ENCODE measurements at places on chromosomes 1 and 21.

DNA sequence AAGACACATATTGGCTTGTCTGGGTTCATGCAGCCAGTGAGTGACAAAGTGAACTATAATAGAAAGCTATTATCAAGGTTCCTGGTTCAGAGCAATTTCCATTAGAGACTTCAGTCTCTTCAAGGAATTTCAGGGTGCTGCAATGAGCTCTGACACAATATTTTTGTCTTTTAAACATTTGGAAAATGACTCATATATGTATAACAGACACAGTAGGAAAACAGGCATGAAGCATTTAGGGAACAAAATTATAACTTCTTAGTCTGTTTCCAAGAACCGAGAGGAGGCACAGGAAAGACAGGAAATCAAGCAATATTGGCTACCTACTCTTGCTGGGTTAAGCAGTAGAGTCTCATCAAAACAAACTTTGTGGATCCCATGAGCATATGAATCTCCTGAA is 170.4 kb downstream of the PTPRC start:
- no peak for DNase-seq

GRCh38 chr1:228445843-228446650 is 29.4 kb upstream of the TRIM17 start:
- no peak for DNase-seq

GRCh38 chr1:3323021-3323795 is 131.3 kb upstream of the ARHGEF16 start:
- DNase-seq, result no peak

- no peak for DNase-seq
Measured at GRCh38 chr1:224251741-224252146, 68.7 kb downstream of the DEGS1 start.

GRCh38 chr1:58248791-58249190 is 297.7 kb downstream of the OMA1 start:
- no peak for DNase-seq

- no peak for DNase-seq
Measured at GRCh38 chr1:164805399-164805798, 246.4 kb downstream of the PBX1 start.

DNA sequence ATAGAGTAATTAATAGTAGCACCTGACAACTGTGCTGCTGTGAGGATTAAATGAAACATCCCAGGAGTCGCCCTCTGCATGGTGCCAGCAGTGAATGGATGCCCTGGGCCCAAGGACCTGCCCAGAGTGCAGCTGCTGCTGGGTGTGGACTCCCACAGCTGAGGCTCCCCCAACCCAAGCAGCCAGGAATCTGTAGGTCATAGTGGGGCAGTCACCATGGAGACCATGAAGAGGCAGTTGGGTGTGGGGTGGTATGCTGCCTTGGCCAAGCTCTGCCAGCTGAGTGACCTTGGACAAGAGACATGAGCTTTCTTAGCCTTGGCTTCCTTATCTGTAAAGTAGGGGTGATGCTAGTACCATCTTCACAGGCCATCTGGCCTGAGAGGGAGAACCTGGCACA is 9.4 kb downstream of the OLIG2 start:
- DNase-seq, result no peak

GRCh38 chr1:68958958-68959357 is 462.1 kb upstream of the DEPDC1 start:
- no peak for DNase-seq

GRCh38 chr1:67077593-67077992 is 23.6 kb upstream of the SLC35D1 start:
- no peak for DNase-seq

- no peak for DNase-seq
Measured at GRCh38 chr1:57013522-57013921, 47.7 kb upstream of the C8B start.

DNA sequence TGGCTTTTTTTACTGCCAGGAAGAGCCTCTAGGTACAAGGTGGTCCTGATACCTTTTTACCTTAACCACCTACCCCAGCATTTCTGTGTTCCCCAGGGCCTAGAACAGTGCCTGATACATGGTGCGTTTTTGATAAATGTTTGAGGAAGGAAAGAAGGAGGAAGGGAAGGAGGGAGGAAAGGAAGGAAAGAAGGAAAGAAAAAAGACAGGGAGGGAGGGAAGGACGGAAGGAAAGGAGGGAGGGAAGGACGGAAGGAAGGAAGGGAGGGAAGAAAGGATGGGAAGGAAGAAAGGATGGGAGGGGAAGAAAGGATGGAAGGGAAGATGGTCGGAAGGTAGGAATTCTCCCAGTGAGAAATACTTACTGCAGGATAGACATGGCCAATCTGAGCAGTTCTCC is 12.0 kb upstream of the MAGOH start:
- no peak for DNase-seq

DNA sequence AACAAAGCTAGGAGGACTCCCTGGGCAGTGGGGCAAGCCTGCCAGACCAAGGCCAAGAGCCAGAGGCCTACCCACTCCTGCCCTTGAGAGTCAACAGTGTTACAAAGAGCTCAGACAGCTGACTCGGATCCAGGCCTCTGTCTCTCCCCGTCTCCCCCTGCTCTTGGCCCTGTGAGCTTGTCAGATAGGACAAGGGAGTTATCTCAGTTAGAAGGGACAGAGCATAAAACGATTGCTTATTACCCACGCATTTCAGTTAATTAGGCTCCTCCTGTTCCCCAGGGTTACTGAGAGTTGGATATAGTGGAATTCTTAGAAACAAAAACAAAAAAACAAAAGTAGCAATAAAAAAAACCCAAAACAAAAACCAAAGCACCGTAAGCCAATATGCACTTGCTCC is 1.3 kb downstream of the SLC41A1 start:
- DNase-seq, result no peak

DNA sequence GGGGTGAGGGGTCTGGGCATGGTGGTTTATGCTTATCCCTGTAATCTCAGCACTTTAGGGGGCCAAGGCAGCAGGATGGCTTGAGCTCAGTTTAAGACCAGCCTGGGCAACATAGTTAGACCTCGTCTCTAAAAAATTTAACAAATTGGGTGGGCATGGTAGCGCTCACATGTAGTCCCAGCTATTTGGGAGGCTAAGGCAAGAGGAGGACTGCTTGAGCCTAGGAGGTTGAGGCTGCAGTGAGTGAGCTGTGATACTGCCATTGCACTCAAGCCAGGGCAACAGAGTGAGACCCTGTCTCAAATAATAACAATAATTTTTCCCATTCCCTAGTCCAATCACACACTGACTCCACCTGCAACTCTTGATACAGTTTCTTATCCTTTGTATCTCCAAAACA is 6.3 kb downstream of the WASF2 start:
- DNase-seq, result no peak

- no peak for DNase-seq
Measured at GRCh38 chr21:38869196-38869595, 63.5 kb downstream of the ETS2 start.

DNA sequence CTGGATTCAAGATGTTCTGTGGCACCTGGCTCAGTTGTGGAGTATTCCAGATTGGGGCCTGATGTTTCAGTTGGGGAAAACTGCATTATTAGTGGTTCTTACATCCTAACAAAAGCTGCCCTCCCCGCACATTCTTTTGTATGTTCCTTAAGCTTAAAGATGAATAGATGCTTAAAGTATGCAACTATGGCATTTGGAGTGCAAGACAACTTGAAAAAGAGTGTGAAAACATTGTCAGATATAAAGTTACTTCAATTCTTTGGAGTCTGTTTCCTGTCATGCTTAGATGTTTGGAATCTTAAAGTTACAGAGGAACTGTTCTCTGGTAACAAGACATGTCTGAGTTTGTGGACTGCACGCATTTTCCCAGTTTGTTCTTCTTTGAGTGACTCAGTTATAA is 7.2 kb downstream of the FPGT start:
- no peak for DNase-seq

DNA sequence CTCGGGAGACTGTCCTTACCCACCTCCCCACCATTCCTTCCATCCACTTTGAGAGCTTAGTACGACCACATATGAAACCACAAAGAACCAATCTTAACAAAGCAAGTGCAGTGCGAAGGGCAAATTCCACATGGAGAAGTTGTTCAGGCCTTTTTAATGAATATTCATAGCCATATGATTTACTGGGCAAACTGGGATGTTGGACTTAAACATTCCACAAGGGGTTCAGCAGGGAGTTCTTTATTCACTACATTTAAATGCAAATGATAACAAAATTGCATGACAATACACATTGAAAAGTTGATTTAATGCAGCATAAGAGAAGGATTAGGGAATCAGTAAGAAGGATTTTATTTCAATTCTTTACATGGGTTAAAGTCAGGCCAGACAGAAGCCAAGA is 14.7 kb downstream of the NMNAT2 start:
- no peak for DNase-seq

DNA sequence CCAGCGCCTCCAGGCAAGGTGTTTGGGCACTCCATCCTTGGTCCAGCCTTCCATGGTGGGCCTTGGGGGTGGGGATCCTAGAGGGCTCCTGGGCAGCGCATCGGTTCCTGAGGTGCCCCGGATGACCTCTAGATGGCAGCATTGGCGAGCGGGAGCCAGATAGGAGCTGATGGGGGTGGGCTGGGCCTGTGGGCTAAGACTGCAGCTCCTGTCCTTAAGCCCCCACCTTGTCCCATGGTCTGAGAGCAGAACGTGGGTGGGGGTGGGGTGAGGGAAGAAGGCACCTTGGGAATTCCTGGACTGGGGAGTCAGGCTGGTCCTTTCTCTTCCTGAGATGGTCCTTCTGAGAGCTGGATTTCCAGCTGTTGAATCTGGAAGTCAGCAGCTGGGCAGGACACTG is 93.4 kb upstream of the CSF3R start:
- peak; percentile 23 for DNase-seq

DNA sequence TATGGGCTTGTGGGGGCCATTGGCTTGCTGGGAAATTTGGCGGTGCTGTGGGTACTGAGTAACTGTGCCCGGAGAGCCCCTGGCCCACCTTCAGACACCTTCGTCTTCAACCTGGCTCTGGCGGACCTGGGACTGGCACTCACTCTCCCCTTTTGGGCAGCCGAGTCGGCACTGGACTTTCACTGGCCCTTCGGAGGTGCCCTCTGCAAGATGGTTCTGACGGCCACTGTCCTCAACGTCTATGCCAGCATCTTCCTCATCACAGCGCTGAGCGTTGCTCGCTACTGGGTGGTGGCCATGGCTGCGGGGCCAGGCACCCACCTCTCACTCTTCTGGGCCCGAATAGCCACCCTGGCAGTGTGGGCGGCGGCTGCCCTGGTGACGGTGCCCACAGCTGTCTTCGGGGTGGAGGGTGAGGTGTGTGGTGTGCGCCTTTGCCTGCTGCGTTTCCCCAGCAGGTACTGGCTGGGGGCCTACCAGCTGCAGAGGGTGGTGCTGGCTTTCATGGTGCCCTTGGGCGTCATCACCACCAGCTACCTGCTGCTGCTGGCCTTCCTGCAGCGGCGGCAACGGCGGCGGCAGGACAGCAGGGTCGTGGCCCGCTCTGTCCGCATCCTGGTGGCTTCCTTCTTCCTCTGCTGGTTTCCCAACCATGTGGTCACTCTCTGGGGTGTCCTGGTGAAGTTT is 550 bp downstream of the RXFP4 start:
- DNase-seq, result no peak

DNA sequence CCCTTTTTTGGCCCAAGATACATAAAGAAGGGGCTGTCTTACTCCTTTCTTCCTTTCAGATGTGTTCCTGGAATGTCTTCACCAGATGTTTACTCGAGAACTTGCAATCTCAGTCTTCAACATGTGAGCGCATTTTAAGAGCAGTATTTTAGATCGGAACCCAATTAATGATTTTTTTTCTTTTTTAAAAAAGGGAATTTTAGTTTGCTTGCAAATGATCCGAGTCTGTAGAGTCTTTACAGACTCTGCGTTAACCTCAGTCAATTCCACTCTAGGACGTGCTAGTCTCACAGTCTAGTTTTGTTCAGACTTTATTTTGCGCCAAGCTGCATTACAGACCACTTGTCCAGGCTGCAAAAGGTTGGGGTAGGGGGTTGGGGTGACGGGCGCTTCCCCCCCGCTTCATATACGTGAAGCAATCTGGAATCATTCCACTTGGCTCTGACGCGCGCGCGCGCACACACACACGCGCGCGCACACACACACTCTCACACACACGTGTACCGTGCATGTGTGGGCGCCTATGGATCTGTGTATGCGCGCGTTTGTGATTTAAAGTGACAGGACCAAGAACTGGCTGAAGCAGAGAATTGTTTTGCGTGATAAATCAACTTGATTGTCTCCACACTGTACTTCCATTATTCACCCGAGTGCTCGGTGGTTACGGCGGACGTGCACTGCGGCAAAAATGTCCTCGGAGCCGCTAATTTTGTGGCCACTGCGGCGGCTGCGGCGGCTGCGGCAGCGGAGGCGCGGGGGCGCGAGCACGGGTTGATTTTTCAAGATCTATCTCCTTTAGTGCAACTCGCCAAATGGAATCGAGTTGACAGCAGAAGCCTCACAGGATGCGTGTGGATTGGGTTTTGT is 25.6 kb upstream of the NFIA start:
- DNase-seq, result no peak

DNA sequence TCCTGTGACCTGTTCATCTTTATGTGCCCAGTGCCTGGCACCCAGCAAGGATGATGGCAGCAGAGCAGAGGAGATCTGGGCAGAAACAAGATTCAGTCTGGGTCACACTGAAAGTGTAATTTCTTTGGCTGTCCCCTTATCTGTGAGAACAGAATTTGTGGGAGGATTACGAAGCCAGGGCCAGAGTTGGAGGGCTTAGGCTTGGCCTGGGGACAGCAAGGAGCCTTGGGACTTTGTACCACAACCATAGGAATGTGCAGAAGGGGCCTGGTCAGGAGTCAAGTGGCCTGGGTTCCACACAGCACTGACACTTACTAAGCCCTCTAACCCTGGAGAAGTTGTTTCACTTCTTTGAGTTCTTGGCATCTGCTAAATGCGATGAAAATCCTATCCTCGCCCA is 12.8 kb downstream of the PMVK start:
- no peak for DNase-seq

DNA sequence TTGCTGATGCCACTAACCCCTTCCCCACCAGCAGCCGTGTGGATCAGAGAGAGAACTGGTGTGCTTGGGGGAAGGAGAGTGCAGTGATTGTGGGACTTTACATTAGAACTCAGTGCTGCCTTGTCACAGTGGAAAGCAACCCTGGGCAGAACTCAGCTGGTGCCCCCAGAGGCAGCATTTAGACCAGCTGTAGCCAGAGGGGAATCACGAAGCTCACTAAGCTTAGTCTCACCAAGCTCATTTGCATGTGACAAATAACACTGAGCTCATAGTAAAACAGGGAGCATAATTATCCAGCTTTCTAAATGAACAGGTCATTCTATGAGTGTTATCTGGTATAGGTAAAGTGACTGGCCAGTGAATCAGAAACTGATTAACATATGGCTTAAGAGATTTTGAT is 9.8 kb upstream of the SMAP2 start:
- no peak for DNase-seq

DNA sequence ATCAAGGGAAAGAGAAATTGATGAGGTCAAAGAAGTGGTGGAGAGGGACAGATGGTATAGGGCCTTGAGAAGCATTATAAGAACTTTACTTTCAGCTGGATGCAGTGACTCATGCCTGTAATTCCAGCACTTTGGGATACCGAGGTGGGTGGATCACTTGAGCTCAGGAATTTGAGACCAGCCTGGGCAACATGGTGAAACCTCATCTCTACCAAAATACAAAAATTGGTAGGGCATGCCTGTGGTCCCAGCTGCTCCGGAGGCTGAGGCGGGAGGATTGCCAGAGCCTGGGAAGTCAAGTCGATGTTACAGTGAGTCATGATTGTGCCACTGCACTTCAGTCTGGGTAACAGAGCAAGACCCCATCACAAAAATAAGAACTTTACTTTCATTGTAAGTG is 5.7 kb downstream of the TMEM50A start:
- DNase-seq, result no peak
